Activated CD4-positive, alpha-beta memory T cell treated with anti-CD3 and anti-CD28 coated beads for 36 hours (primary cell): ENCODE measurements at places on chromosomes 1 and 21. TPM values are rescaled to one million over a fixed set of nuclear protein-coding genes. Genes with fewer than 3 reads are reported as not detected.

DNA sequence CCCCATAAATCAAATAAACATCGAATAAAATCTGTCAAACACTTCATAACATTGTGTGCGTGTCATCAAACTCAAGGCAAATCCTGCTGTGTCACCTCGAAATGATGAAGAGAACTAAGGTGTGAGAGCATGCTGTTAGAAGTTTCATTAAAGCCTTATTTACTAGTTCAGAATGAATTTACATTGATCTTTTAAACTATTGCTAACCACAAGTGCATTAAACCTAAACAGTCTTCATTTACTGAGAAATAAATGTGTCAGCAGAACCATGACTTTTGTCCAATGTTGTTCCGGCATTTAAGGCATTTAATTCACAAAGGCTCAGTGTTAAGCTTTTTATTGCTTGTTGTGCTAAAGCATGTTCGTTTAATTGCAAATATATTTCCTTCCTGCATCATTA lies 474.4 kb downstream of the SETD4 start:
- DNase-seq = no peak

DNA sequence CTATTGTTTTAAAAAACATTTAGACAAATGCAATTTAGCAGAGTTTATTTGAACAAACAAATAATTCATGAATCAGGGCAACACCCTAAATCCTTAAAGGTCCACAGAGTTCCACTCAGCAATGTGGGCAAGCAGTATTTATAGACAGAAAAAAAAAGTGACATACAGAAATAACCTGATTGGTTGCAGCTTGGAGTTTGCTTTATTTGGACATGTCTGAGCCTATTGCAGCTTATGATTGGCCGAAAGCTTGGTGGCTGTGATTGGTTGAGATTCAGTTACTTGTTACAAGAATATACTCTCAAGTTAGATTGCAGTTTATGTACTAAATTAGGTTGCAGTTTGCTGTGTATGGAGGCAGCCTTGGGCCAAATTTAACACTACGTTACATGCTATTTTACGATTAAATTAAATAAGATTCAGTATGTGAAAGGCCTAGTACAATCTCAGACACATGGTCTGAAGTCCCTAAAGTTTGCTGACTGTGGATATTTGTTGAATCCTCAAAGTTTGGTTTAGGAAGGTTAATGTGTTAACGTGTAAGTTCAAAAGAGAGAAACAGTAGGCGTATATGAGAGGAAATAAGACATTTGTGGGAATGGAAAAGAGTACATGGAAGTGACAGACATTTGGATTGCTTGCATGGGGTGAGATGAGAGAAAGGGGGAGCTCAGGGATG lies 6.9 kb upstream of the CAMSAP2 start:
- DNase-seq = no peak

GRCh38 chr1:92168657-92169056 lies 49.1 kb upstream of the C1orf146 start:
- no peak for DNase-seq

DNA sequence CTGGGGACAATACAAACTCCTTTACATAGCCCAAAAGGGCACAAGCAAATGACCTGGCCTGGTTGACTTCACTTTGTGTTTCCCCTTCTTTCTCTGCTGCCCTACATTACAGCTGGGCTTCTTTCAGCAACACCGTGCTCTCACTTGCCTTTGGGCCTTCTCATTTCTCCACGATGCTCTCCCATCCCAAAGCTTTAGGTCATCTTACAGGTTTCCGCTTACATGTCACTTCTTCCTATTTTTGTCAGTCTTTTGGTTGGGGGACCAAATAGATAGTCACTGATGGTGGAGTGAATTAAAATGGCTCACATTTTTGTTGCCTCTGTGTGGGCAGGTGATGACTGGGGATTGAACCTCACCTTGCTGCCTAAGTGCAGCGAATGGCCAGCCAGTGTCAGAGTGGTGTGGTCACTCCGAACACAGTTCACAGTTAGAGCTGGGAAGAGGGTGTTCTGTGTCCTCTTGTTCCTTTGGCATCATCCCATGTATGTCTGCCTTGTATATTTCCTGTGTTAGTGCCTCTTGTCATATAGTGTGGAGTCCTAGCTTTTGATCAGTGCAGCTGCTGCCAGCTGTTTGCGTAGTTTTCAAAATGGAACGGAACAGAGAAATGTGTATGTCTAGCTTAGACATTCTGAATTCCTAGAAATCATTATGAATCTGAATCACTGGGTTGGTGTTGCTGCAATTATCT lies 134.8 kb downstream of the NOS1AP start:
- DNase-seq = no peak

- DNase-seq = no peak
These were observed 42.9 kb upstream of the LGALS8 start for GRCh38 chr1:236480758-236481436.

DNA sequence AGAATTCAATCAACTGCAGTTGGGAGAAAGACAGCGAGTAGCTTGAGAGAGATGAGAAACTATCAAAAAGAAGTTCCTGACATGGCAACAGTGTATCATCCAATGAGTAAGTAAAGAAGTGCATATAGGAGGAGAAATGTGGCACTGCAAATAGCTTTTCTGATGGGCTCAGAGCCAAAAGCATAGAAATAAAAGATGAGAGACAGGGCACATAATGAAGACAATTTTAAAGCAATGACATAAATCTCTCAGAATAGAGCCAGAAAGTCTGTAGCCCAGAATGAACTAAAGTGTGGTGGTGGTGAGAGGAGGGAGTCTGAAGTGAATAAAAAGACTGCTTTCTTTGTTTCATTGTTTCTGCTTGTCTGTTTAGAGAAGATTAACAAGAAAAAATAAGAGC lies 34.3 kb downstream of the TNFSF18 start:
- no peak for DNase-seq

GRCh38 chr1:5991381-5992025 lies 722 bp downstream of the NPHP4 start:
- peak; percentile 41 for DNase-seq

- DNase-seq = no peak
These were observed 5.4 kb upstream of the HTR1D start for GRCh38 chr1:23222742-23223141.

GRCh38 chr1:159737238-159737916 lies 23.0 kb upstream of the CRP start:
- no peak for DNase-seq

DNA sequence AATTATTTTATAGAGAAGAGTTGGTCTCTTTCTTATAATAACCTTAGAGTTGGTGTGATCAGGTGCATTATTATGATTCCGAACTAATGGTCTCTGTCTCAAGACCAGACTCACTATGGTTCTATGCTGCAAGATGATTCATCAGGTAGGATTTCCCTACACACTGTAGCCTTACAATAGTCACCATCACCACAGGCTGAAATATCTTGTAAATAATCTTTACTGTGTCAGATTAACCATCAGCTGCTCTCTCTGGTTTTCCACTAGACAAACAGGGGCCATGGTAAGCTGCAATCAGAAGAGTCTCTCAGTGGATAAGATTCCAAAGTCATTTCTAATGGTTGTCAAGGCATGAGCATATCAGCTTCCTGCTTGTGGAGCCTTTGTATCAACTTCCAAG lies 4.4 kb upstream of the GBP4 start:
- DNase-seq = no peak

- no peak for DNase-seq
These were observed 467 bp downstream of the THRAP3 start for GRCh38 chr1:36224537-36225282.

- DNase-seq = no peak
These were observed 21.9 kb upstream of the PKN2 start for GRCh38 chr1:88661951-88662699.

- no peak for DNase-seq
These were observed 329.5 kb downstream of the SIPA1L2 start for GRCh38 chr1:232300466-232300865.

DNA sequence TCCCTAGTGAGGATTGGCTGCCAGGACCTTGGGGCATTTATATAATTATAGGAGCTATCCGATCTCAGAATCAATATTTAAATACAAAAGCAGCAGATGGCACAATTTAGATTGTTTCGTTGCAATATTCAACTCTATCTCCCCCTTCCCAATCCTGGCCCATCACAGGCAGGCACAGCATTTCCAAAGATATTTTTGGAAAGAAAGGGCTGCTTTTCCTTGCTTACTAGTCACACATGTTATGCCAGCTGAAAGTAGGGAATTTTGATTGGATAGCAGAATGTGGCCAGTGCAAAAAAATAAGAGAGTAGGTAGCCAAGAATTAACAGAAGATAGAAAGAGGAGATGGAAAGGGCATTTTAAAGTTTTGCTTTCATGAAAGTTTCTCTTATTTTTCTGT lies 37.9 kb downstream of the IL12RB2 start:
- DNase-seq = no peak

- DNase-seq = no peak
These were observed 75.7 kb downstream of the SPSB1 start for GRCh38 chr1:9368356-9368755.

DNA sequence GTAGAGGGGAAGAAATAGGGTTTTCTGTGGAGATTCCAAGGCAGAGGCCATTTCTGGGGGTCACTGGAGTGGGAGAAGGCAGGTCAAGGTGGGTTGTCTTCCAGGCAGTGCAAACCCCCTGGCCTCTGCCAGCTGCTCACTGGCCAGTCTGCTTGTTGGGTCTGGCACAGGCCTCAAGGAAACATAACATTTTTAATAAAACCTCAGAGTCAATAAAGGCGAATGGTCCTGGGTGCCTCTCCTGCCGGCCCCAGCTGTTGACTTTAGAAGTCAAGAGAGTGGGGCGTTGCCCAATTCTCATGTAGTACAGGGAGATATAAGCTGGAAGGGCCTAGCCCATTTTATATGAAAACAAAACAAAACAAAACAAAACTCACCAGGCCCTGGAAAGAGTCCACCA lies 36.6 kb downstream of the RUNX3 start:
- no peak for DNase-seq

DNA sequence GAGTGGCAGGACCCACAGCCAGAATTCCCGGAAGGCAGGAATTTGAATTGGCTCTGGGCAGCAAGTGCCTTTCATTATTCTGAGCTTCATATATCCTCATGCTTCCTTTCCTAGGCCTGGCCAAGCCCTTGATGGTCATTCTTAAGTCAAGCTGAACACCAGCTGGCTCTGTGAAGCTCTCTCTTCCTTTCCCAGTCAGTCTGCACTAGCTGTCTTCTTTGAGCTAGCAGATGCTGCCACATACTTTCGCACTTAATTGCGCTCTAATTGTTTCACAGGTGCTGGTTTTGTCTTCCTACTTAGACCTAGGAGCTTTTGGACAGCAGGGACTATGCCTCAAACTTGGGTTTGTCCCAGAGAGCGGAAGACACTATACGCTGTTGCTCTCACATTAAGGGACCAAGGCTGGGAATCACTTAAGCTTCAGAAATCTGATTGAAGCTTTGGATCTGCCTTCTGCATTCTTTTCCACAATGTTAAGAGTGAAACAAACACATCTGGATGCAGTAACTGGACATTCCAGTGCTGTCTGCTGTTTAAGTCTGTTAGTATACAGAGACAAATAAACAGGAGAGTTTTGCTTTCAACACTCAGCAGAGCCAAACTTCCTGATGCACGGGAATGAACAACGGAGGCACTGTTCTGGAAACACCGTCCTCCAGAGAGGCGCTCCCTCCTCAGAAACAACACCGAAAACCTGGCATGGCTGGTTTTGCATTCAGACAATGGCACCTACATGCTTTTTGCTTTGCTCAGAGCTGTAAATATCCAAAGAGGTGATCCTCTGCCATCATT lies 2.2 kb downstream of the TLR5 start:
- DNase-seq = no peak

Gene LCE2B
- total RNA-seq = not detected

Gene TTC4
- total RNA-seq = 32.7 TPM

Gene RORC
- 10.9 TPM for total RNA-seq

Gene FBXO2
- total RNA-seq = 2.5 TPM

Gene ADGRB2
- total RNA-seq = 1.7 TPM

Gene MRAP
- not detected for total RNA-seq

Gene PCAT6
- 0.77 TPM for total RNA-seq

Gene NBPF4
- total RNA-seq = not detected

Gene ACKR1
- not detected for total RNA-seq
